ENCODE measurements at places on chromosomes 6 and 20.
A peak's percentile ranks its signal among the peaks of the same experiment; 100 is the strongest.

GRCh38 chr20:58084966-58085365 lies 143.5 kb downstream of the ANKRD60 start:
- DNase-seq: no peak

- DNase-seq: no peak
Observed at GRCh38 chr20:63846128-63846771, 15.0 kb upstream of the ABHD16B start.

- DNase-seq: no peak
Observed at GRCh38 chr20:18011482-18011881, 42.7 kb downstream of the MGME1 start.

- DNase-seq: no peak
Observed at GRCh38 chr6:49233483-49233882, 229.6 kb downstream of the MMUT start.

DNA sequence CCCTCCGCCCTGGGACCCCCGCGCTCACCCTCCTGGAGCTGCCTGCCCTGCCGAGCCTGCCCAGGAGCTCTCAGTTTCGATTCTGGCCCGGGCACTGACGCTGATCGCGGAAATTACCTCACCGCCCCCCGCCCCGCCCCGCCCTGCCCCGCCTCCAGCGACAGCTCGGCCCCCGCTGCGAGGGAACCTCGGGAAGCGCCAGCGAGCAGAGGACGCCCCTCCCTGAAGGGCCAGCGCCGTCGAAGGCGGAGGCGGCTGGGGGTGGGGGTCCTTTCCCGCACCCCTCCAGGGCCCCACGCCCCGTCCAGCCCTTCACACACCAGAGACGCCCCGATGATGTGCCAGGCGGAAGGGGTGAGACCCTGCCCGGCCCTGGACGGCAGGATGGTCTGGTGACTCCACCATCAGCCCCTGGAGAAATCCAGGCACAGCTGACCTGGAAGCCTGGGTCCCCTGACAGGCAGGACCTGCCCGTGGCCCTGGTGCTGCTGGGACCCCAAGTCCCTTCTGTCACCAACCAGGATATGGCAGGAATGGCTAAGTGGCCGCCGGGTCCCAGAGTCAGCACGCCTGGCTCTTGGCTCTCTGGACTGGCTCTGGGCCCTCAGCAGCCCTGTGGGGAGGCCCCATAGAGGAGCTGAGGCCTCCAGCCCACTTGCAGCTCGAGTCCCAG lies at the start of gene HELZ2:
HELZ2 (minus strand) TSS at position 84 of the 673 bp plus-strand sequence. CDS start 1,854 bp downstream, outside the sequence.
- peak; percentile 30 for DNase-seq

DNA sequence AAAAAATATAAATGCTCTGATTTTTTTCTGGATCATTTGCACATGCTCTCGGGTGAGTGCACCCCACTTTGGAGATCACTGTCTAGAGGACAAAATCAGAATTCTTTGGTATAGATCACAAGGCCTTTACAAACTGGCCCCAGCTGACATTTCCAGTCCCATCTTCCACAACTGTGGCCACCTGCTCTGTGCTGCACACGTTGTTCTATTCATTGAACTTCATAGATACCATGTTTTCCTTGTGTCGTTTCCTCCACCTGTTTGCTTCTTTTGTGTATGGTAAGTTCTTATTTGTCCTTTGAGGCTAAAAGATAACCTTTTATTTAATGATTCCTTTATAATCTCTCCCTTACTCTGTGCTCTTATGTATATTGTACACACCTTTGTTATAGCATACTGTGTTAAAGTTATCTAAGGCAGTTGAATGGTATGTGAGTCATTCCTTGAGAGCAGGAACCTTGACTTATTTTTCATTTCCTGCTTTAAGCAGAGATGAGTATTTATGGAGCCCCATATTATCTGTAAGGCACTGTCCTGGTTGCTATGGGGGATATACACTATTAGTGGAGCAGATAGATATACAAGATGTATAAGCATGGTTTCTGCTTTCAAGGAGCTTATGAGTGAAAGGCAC lies 12.0 kb upstream of the SLC17A5 start:
- no peak for DNase-seq

GRCh38 chr20:32091888-32092346 lies 17.6 kb upstream of the TM9SF4 start:
- DNase-seq: peak; percentile 47

GRCh38 chr6:22147921-22148776 lies 148.7 kb downstream of the PRL start:
- no peak for DNase-seq

DNA sequence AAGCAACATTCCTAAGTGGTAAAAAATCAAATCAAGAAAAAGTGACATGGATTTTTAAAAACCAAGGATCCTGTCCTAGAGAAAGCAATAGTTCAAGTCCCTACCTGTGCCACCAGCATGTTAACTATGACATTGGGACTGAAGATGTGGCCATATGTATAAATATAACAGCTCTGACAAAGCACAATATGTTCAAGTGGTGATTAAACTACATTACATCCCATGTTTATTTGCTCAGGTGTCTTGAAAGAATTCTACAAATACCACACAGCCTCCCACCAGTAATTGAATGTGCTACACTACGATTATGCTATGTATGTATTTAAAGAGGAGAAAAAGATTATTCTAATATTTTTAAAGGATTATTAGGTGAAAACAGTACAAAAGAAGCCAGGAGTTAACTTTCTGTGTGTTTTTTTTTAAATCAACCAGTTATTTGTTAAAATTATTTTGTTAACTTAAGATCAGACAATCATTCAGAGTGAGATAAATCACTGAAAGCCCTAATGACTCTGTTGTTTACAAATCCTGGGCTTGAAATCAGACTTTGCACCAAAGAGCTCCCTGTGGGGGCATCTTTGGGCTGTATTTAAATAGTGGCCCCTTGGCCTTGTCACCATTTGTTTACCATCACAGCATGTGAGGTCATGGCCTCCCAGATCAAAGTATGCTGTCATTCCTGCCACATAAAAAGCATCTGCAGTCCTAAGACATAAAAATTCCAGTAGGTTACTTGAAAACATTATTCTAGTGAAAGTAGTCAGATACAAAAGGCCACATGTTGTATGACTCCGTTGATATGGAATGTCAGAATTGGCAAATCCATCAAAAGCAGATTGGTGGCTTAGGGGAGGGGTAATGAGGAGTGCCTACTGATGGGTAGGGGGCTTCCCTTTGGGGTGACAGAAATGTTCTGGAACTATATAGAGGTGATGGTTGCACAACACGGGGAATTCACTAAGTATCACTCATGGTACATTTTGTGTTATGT lies 17.1 kb downstream of the TTLL2 start:
- no peak for DNase-seq

GRCh38 chr20:41072190-41072863 lies 43.7 kb downstream of the TOP1 start:
- no peak for DNase-seq

GRCh38 chr6:13272131-13273046 lies 55.9 kb downstream of the TBC1D7 start:
- DNase-seq: no peak

- no peak for DNase-seq
Observed at GRCh38 chr20:21808863-21809664, 103.6 kb downstream of the PAX1 start.

- DNase-seq: no peak
Observed at GRCh38 chr6:147081076-147081609, 123.1 kb upstream of the STXBP5 start.

Data from activated CD8-positive, alpha-beta memory T cell treated with anti-CD3 and anti-CD28 coated beads for 1 hour (primary cell).